ENCODE measurements at places on chromosomes 3 and 15.

DNA sequence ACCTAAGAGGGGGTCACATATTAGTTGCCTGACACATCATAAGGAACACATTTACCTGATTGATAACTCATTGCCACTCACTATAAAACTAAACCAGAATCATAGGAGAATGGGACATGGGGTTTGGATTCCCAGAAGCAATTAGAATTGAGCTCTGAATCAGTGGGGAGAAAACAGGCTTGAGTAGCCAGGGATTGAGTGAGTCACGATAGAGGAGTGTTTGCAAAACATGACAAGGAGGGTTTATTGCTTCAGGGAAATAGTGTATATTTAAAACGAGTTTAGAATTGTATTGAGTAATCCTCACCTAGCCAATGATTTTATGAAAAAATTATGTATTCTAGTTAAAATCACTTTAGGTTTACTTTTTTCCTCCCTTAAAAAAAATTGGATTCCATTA, 101.1 kb upstream of the THRB start:
- no peak for DNase-seq

DNA sequence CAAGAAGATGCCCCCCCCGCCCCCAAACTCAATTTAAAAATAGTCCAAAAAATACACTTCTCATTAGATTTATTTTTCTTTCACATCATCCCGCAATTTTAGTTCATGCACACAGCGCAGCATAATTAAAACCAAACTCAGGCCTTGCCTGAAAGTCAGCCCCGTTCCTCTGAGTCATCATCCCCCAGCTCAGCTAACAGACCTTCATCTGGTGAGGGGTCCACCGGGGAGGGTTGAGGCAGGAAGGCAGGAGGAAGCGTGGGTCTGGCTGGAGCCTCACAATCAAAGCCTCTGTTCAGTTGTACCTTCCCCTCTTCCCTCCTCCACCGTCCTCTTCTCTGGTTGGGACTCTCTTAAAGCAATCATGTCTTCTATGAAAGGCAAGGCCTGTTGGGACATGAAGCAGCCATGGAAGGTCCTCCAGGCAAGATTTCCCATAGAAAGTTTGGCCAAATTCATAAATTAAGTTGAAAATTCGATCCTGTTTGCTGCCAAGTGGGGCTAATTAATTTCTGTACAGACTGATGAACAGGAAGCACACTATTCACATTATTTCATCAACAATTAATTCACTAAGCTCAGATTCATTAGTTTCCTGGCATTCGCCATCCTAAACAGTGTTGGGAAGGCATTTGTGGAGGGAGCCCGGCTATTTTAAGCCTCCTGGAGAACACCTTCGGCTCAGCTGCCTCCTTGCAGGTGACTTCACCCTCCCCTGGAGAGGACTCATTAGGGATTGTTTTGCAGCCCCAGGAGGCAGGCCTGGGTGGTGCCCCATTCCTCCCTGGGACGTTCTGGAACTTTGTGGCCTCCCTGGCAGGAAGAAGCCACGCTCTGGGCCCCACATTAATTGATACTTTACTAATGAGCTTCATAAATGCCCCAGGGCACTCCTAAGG, 72.3 kb upstream of the BNC1 start:
- DNase-seq = no peak

GRCh38 chr15:88036154-88036839, 220.2 kb downstream of the NTRK3 start:
- DNase-seq = no peak

- DNase-seq = no peak
These were observed 2.9 kb downstream of the USP50 start for GRCh38 chr15:50543556-50543955.

DNA sequence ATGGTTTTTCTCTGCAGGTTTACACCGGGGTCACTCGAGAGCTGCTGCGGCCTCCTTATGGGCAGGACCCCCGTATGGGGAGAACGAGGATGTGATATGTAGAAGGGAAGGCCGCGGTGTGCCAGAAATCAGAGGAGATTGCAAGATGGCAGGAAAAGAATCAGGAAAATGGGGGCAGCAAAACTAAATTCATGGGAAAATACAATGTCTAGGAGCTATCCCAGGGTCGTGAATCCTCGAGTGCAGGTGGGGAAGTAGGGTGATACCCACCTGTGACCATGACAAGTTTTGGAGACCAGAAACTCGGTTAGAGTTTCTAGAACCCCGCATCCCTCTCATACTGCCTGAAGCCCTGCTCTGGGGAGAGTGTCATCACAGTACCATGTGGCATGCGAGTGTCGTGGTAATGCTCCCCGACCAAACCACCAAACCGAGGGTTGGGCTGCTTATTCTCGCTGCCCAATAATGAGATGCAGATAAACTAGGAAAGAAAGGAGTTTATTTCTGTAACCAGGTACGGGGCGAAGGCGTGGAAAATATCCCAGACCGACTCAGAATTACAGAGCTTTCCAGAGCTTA, 781 bp downstream of the TRNT1 start:
- no peak for DNase-seq

DNA sequence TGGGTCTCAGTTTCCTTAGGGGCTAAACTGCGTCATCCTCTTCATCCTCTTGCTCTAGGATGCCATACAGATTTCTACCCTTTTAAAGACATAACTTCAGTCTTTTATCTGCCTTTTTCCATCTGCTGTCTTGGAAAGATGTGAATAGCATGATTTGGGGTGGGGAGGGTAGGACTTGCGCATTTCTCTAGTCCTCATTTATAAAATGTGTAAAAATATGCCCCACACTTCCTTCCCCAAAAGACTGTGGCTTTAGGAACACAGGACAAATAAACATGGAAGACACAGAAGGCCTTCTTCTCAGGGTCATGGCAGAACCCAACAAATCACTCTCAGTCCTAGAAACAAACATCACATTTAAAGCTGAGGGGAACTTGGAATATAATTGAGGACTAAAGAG, 48.4 kb upstream of the BCL6 start:
- DNase-seq = no peak

DNA sequence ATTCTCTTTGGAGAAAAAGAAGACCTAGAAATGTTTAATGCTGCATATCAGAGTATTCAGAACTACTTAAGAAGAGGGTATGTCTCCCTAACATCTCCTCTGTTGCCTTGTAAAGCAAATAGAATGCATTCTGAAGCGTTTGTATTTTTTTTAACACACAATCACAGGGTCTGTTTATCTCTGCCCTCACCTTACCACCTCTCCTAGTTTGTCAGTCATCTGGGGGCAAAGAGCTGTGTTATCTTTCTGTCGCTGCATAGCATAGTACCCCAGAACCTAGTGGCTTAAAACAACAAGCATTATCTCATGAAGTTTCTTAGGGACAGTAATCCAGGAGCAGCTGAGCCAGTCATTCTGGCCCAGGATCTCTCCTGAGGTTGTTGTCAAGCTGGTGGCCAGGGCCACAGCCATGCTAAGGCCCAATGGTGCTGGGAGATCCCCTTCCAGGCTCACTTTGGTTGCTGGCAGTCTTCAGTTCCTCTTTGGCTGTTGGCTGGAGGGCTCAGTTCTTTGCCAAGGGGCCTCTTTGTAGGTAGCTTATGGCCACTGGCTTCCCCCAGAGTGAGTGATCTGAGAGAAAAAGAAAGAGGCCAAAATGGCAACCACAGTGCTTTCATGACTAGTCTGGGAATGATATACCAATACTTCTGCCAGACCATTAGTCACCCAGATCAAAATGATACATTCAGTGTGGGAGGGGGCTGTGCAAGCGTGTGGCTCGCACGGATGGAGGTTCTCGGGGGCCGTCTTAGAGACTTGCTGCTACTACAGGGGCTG, 17.8 kb downstream of the EDEM1 start:
- no peak for DNase-seq

GRCh38 chr3:128226795-128227395, 73.6 kb downstream of the EEFSEC start:
- DNase-seq = no peak

DNA sequence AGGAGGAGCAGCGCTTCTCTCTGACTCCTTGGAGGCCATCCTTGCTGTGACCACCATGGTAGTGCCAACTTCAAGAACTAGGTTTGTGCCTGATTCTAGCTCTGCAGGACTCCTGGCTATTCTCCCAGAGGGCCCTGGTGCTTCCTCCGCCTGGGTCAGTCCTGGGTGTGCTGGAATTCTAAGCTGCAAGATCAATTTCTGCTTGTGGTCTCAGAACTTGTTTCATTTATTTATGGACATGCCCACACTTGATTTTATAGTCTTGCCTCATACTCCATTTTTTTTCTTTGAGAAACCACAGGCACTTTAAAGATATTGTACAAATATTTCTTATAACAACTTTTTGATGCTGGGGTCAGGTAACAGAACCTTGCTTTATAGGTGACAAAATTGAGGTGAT, 87.6 kb downstream of the PDCD6IP start:
- DNase-seq = no peak

Data from NCI-H748 treated with DMSO at 0.1 percent for 48 hours (cell line).